ENCODE measurements at places on chromosomes 13 and 19.

GRCh38 chr13:98769736-98770135, 17.3 kb upstream of the SLC15A1 start:
- DNase-seq = no peak

- DNase-seq = peak; percentile 39
Observed at GRCh38 chr13:76667551-76667950, 218.7 kb downstream of the KCTD12 start.

DNA sequence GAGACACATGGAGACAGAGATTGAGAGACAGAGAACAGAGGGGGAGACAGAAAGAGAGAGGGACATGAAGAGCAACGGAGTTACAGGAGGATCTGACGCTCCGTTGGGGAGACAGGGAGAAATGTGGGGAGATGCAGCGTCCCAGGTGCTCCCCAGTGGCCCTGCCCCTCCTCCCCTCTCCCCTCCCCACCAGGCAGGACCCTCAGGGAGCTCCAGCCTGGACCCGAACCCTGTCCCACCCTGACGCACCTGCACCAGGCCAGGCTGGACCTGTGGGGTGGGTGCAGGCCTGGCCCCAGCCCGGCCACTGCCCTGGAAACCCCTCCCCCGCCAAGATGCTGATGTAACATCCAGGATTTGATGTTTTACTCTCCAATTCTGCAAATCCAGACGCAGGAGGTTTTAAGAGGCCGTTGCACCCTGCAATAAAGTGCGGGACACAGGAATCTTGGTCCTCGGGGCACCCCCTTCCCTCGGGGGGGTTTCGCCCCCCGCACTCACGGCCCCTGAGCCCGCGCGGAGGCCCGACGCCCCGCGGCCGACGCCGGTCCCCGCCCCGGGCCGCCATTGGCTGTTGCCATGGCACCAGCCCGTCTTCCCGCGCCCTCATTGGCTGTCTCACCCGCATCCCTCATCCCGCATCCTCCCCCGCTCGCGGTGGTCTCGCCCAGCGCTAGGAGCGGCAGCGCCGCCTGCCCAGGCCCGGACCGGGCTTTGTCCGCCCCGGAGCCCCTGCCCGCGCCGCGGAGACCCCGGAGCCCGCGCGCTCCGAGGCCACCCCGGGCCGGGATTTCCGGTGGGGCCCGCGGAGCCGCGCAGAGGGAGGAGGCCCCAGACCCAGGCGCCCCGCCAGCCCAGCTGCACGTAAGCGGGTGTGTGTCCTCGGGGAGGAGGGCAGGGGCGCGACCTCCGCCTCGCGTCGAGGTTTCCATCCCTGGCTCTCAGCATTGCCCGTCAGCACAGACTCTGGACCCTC, at the start of gene APC2:
TSS of gene APC2 (plus strand) at position 655 of the 976 bp plus-strand sequence. CDS start 2,881 bp downstream, outside the sequence.
- no peak for DNase-seq

GRCh38 chr13:21060338-21061028, 903 bp downstream of the LATS2 start:
- DNase-seq = no peak

- no peak for DNase-seq
Observed at GRCh38 chr19:8610936-8611300, 403 bp upstream of the ADAMTS10 start.

DNA sequence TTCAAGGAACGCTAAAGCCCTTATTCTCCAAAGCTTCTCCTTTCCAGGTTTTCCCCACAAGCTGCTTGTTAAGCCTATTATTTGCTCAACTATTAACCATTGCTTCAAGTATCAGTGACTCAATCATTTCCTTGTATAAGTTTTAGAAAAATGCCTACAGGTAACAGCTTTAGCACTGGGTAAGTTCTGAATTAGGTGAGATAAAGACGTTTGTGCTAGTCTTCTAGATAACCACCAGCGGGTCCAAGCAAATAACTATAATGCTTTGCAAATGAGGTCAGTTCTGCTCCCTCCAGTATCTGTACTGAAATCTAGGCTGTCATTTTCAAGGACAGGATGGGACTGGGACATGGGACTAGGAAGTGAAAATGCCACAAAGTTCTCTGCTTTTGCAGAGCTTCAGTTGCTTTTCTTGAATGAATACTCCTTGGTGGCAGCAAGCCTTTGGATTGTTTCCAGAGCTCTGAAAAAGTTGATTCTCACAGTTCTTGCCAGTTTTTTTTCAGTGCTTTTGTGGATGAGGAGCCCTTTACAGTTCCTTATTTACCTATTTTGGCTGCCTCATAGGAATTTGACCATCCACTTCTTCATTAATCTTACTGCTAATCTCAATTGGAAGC, 1487.7 kb downstream of the EFNB2 start:
- no peak for DNase-seq

DNA sequence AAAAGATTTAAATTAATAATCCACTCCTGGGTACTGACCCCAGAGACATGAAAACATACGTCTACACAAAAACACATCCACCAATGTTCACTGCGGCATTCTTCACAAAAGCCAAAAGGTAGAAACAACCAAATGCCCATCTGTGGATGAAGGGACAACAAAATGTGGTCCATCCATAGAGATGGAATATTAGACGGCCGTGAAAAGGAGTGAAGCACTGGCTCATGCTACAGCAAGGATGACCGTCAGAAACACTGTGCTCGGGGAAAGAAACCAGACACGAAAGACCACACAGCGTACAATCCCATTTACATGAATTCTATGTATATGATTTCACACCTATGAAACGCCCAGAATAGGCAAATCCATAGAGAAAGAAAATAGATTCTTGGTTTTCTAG, 6.1 kb downstream of the RDH13 start:
- DNase-seq = no peak

DNA sequence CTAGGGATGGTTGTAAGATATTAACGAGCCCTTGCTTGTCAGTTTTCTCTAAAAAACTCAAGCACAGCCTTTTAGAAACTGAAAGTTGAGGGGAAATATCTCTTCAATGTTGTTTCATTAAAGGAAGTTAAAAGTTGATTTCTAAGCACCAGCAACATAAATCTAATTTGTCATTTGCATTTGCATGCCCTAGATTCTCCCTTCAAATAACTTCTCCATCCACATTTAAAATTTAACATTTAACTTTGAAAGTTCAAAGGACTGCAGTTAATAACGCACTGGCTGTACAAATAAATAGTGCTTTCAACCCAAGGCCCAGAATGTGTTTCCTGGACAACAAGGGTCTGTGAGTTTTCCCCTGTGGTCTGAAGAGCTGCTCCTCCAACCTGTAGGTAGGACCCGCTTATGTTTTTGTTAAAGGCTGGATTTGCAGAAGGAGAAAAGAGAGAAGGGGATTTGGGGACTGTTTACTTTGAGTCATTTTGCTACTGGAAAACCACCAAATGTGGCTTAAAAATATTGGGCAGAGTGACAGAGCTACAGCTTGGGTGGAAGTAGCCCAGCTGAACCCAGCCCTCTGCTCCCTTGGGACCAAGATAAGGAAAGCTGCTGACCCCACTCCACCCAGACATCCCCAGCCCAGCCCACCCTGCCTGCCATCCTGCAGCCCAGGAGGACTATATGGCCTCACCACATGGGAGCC, 39.8 kb downstream of the TNFRSF19 start:
- no peak for DNase-seq

GRCh38 chr13:67481445-67481844, 251.3 kb upstream of the PCDH9 start:
- DNase-seq = no peak

DNA sequence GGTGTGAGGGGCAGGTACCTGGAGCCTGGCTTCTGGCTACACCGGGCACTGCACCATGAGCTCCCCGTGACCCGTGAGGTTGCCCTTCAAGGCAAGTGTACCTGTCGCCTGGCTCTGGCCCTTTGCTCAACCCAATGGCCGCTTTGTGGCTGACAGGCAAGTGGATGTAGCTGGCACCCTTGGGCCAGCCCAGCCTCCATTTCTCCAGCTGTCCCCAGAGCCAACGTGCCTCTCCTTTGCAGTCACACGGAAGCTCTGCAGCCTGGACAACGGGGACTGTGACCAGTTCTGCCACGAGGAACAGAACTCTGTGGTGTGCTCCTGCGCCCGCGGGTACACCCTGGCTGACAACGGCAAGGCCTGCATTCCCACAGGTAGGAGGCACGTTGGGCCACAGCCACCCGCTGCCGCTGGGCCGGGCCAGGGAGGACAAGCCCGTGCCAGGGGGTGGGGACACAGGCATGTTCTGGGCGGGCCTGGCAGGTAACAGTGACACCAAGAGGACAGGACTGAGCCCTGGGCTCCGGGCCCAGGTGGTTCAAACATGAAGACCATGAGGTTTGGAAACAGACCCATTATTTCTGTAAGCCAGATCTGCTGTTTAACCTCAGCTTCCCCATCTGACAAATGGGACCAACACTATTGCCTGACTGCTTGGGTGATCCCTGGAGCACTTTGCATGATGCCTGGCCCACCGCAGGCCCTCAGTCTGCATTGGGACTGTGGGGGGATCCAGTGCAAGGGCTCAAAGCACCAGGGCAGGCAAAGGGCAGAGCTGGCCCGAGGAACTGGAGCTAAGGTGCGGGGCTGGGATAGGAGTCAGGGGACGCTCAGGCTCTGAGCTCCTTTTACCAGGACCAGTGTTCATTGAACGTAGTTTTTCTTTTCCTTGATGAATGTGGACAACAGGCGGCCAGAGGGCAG, 17.5 kb upstream of the PROZ start:
- DNase-seq = no peak

GRCh38 chr13:72397265-72397664, 330.2 kb downstream of the MZT1 start:
- no peak for DNase-seq

- no peak for DNase-seq
Observed at GRCh38 chr13:75660694-75661093, 24.6 kb downstream of the LMO7 start.

DNA sequence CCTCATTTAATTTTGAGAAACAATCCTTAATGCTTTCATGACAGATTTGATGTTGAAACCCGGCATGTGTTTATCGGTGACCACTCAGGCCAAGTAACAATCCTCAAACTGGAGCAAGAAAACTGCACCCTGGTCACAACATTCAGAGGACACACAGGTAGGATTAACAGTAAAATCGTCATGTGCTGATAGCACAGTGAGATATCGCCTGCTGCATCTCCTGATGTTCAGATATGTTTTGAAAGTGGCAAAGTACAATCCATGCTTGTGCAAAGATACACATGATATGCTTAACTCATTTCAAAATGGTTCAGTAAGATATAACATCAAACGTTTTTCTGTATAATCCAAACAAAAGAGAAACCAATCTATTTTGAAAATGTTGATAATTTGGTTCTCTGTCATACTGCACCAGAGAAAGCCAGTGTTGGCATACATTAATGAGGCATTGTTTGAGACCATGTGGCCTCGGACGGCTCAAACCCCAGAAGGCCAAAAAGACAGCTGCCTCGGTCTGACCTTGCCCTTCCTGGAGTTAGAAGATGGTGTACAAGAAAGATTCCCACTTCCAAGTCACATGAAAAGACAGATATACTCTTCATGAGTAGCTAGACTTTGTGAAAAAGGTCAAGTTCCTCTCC, 76.2 kb downstream of the DHRS12 start:
- DNase-seq = no peak

GRCh38 chr13:105341256-105341655, 1194.2 kb downstream of the EFNB2 start:
- DNase-seq = no peak

- DNase-seq = no peak
Observed at GRCh38 chr13:22138947-22139346, 468.1 kb downstream of the FGF9 start.

DNA sequence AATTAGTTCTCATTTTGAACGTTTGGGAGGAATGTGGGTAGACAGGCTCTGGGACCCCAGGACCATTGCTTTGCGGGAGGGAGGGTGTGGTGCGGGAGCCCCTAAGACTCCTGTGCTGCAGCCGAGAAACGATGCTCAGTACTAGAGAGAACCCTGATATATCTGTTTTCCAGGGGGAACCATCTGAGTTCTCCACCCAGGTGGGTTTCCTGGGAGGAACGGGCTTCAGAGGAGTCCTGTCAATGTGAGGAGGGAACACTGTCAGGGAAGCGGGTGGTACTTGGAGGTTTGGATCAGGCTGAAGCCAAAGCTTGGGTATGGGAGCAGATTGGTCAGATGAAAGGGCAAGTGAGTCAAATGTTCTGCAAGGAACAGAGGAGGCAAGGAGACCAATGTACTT, 358.0 kb downstream of the FGF9 start:
- no peak for DNase-seq

DNA sequence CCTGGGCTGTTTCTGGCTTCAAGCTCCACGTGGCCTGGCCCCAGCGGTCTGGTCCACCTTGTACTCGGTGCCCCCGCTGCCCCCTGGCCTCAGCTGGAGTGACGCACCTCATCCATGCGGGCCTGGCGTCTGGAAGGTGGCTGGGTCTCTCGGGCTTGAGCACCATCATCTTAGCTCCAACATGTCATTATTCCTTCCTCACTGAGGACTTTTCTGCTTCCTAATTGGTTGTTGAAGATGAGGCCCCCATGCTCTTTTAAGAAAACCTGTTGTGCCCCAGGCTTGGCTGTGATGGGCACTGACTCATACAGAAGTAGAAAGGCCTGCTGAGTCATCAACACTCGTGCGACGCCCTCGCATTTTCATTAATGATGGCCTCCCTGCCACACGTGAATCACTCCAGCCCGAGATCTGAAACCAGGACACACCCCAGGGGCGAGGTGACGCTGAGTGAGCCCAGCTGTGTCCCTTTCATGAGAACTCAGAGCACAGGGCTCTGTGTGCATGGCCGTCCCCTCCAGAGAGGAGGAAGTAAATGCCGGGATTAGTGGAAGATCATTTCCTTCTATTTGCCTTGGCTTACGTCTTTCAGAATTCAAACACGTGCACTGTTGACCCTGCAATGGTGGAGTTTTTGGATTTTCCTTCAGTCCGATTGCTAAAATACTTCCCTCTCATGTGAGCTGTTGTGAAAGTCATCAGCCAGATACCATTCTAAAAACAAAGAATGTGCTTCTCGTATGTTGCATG, 14.0 kb upstream of the GJA3 start:
- peak; percentile 90 for DNase-seq

GRCh38 chr13:82627183-82627582, 1255.1 kb downstream of the SLITRK1 start:
- DNase-seq = peak; percentile 74

- DNase-seq = no peak
Observed at GRCh38 chr13:76380446-76381065, 505.6 kb downstream of the KCTD12 start.

DNA sequence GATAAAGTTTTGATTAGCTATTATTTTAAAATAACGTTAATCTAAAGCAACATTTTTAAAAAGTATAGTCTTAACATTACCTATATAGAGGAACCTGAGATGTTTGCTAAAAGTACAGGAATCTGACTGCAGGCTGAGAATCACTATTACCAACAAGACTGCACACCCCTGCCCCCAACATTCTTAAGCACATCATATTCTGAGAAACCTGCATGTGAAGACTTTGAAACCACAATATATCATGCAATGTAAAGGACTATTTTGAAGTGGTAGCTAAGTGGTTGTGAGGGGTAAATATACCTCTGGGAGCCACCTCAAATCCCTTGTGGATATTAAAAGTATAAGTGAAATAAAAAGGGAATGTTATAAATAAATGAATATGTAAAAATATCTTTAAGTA, 119.0 kb upstream of the KLF12 start:
- DNase-seq = no peak

- no peak for DNase-seq
Observed at GRCh38 chr13:33362986-33363727, 77.6 kb upstream of the STARD13 start.

Data from amniotic stem cell (primary cell).